Renal cortical epithelial cell (primary cell): ENCODE measurements at places on chromosomes 3 and 15. TPM values are rescaled to one million over a fixed set of nuclear protein-coding genes. Genes with fewer than 3 reads are reported as not detected.

The SNUPN gene
- 18.9 and 37.3 TPM in 2 replicates for total RNA-seq

The TMEM115 gene
- 32.1 and 64.8 TPM in 2 replicates for total RNA-seq

The CPNE9 gene
- total RNA-seq = not detected in 2 replicates

- no peak for DNase-seq
These were observed 321.4 kb upstream of the DPH6 start for GRCh38 chr15:35867356-35867755.

DNA sequence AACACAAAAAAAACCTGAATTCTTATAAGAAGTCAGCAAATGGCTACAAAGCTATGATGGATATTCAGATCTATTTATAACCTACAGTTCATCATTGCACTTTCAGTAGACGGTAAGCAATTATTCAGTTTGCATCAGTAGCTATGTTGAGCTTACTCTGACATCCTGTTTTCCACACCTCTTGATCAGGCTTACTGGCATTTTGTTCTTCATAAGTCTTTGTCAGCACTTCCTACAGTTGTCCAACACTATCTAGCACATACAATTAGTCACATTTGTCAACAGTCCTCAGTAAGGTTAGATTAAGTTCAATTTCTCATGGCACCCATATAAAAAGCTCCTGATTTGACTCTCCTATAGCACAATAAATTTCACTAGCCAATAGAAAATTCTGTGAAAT is 71.2 kb upstream of the ST3GAL6 start:
- DNase-seq = no peak

DNA sequence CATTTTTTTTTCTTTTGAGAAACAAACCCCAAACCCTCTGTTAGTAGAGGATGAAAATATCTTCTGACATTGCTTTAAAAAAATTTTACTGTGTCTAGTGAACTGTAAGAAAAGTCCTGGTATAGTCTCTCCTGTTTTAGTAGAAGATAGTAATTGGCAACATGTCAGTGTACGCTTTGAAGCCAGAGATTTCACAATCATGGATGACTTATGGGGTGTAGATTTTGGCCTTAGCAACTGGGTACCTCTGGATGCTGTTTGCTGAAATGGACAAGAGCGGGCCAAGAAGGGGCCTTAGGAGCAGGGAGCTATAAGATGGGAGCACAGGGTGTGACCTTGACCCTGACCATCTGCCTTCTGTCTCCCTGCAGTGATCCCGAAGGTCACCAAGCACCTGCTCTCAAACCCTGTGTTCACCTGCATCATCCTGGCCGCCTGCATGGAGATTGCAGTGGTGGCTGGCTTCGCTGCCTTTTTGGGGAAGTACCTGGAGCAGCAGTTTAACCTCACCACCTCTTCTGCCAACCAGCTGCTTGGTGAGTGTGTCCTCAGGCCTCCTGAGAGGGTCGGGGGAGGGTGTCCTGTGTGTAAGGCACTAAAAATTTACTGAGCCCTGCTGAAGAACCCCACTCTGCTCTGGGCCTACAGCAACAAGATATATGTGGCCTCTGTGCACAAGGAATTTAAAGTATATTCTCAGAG is 266.7 kb downstream of the SLCO3A1 start:
- no peak for DNase-seq
